ENCODE measurements at places on chromosomes 11 and 22.

DNA sequence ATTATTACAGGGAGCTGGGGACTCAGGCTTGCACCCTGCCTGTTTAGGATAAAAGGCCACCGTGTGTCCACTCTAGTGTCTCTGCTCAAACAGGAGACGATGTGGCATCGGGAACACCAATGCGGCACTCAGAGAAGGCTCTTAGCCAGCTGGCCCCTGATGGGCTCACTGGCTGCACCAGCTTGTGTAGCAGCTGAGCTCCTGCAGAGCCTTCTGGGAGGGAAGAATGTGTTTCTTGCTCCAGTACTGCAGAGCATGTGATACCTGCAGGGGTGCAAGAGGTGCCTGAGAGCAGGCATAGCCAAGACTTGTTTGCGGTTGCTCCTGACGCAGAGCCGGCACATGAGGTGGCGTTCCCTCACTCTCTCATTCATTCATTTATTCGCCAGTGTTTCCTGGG, 44.4 kb upstream of the KCNQ1OT1 start:
- no peak for DNase-seq

GRCh38 chr11:9639099-9639498, 24.8 kb upstream of the SWAP70 start:
- DNase-seq = no peak

DNA sequence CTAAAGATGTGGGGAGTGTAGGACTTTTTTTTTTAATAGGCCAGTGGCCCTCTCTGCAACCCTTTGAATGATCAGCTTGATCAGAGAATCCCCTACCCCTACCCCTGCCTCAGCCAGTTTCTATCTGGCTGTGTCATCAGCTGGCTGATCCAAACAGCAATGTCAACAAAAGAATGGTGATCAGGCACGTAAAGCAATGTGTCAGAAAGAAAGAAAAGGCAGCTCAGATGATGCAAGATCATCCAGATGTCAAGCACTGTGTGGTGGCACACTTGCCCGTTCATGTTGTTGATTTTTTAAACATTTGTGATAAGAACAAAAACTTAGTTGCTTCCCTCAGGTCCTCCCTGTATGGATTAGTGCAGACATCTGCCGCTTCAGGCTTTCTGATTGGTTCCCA, 26.3 kb upstream of the EHF start:
- no peak for DNase-seq

- DNase-seq = peak; percentile 83
Observed at GRCh38 chr22:36194971-36195370, 6.6 kb downstream of the APOL4 start.

GRCh38 chr22:40726514-40726913, 47.2 kb downstream of the MCHR1 start:
- DNase-seq = peak; percentile 80

GRCh38 chr22:41001722-41002122, 50.5 kb downstream of the RBX1 start:
- DNase-seq = no peak

- no peak for DNase-seq
Observed at GRCh38 chr11:123545726-123546270, 108.6 kb downstream of the SCN3B start.

- no peak for DNase-seq
Observed at GRCh38 chr11:2691991-2692875, 7.6 kb downstream of the KCNQ1OT1 start.

DNA sequence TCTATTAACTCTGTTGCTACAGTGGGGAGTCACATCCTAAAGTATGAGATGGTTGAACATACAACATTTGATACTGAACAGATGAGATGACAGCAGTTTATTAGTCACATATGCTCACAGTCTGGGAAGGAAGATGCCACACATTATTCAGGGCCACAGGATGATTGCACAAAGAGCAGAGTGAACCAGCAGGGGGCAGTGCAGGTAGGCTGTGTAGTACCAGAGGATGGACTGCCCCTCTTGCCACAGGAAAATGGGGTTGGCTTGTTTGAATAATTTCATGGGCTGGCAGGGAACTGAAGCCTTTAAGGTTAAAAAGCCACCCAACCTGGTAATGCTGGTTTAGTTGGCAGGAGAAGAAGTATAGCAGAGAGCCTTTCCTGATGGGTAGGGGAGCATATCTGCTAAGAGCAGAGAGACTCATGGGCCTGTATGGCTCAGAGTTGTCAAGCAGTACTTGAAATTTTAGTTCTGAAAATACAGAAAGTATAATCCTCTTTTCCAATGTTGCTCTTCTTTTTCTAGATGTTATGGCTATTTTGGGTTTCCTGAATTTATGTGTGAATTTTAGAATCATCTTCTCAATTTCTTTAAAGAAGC, 180.4 kb upstream of the B3GAT1 start:
- peak; percentile 83 for DNase-seq

DNA sequence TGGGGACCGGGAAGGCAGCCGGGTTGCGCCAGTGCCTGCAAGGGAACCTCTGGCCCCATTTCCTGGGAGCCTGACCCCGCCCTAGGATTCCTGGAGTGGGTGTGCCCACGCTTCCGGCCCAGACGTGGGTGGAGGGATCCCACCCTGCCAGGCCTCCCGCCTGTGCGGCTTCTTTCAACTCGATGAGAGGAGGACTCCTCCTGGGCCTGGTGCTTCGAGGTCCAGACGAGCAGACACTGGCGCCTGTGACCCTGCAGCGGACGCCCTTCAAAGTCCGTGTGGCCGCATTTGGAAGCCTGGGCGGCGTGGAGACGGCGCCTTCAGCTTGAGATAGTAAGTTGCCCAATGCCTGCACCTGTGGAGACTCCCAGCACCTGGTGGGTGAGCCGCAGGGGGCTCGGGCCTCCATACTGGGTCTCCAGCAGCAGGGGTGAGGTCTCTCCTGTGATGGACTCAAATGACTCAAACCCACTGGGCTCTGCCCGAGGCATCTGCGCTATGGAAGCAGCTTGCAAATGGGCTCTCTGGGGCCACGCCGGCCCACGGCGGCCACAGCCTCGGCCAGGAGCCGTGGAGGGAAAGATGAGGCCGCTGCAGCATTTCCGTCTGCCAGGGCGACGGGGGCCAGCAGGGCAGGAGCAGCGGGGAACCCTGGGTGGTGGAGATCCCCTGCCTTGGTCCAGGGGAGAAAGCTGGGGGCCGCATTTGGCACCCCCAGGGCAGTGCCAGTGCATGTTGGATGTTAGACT, 64.3 kb upstream of the PPARA start:
- DNase-seq = no peak

GRCh38 chr11:66639066-66639813, 737 bp downstream of the RBM4 start:
- peak; percentile 81 for DNase-seq

DNA sequence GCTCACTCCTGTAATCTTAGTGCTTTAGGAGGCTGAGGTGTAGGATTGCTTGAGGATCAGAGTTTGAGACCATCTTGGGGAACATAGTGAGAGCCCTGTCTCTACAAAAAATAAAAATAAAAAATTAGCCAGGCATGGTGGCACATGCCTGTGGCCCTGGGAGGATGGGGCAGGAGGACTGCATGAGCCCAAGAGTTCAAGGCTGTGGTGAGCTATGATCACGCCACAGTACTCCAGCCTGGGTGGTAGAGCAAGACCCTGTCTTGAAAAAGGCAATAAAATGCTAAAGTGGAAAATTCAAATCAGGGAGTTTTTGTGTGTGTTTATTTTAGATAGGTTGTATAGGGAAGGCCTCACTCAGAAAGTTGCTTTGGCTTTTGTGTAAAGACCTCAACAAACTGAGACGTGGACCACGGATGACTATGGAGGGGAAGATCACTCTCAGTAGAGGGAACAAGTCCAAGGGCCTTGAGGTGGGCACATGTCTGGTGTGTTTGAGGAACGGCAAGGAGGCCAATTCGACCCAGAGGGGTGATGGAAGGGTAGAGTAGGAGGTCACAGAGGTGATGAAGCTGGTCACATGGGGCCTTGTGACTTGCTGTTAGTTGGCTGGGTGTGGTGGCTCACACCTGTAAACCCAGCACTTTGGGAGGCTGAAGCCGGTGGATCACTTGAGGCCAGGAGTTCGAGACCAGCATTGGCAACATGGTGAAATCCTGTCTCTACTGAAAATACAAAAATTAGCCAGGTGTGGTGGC, 35.7 kb downstream of the WEE1 start:
- no peak for DNase-seq

DNA sequence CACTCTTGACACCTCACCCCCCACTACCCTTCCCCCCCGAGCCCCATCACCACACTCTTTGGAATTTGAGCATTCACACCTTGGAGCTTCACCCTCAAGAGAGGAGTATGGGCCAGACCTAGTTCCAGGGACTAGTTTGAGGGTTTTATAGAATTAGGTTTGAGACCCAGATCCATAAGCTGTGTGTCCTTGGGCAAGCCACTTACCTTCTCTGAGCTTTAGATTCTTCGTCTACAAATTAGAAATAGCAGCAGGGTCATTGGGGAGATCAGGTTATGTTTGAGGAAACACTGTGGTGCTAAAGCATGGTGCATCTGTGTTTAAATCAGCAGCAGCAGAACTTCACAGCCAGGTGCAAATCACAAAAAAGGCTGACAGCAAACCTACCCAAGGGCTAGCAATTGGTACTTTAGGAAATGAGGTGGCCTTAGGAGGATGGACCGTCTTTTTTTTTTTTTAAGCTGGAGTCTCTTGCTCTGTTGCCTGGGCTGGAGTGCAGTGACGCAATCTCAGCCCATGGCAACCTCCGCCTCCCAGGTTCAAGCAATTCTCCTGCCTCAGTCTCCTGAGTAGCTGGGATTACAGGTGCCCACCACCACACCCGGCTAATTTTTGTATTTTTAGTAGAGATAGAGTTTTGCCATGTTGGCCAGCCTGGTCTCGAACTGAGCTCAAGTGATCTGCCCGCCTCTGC, 114.8 kb downstream of the MICAL2 start:
- DNase-seq = no peak

DNA sequence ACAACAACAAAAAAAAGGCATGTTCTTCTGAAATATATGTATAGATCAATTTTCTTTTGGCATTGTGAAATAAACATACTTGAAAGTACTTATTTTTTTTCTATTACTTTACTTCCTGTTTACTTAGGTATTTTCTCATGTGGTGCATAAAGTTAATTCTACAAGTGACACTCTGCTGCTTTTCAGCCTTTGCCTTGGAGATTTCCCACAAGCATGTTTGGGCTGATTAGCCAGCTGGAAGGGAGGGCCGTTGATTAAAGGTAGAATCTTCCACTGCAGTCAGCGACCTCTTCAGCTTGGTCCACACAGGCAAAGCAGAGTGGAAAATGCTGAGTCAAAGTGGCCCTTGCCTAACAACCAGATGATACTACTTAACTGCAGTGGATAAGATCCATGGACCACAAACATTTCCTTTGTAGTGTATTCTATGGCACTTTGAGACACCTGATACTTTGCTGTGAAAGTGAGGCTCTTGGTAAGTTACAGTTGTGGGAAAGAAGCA, 176.0 kb downstream of the ARHGAP42 start:
- DNase-seq = no peak

DNA sequence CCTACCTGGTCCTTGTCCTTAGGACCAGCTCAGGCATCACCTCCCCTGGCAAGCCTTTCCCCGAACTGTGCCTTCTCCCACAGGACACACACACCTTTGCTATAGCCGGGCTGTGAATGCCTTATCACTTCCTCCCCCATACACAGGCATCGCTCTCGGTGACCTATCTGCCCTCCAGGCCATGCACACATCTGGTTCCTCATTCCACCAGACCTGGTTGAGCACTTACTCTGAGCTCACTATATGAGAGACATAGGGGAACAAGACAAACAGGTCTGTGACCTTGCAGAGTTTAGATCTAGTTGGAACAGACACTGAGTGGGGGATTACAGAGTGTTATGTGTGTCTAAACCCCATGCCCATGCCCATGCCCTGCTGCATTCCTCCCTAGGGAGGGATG, 3.1 kb upstream of the BCR start:
- no peak for DNase-seq

- DNase-seq = no peak
Observed at GRCh38 chr11:66859686-66860448, 3.0 kb downstream of the LRFN4 start.

DNA sequence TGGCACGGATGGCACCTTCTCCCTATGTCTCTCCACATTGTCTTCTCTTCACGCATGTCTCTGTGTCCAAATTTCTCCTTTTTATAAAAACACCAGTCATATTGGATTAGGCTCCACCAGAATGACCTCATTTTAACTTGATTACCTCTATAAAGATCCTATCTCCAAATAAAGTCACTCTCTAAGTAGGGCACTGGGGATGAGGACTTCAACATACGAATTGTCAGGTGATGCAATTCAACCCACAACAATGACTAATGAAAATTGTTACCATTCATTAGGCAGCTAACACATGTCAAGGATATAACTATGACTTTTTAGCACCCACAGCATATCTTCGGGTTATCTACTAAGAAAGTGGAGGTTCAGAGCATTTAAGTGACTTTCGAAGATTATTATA, 55.5 kb upstream of the USP47 start:
- DNase-seq = no peak

GRCh38 chr22:25410849-25411248, 153.6 kb upstream of the GRK3 start:
- DNase-seq = no peak

GRCh38 chr11:45209891-45210699, 63.7 kb downstream of the PRDM11 start:
- no peak for DNase-seq

Data from activated CD4-positive, alpha-beta T cell treated with anti-CD3 and anti-CD28 coated beads, Interleukin-2, amount 10 ng/mL, durations not matched to agents 24 days and 14 days (primary cell).